Stimulated activated CD4-positive, alpha-beta T cell treated with anti-CD3 and anti-CD28 coated beads, Interleukin-12 subunit alpha, Interleukin-12 subunit beta, amount 100 ng/mL, for 4 hours (primary cell): ENCODE measurements at places on chromosomes 7 and 10.

DNA sequence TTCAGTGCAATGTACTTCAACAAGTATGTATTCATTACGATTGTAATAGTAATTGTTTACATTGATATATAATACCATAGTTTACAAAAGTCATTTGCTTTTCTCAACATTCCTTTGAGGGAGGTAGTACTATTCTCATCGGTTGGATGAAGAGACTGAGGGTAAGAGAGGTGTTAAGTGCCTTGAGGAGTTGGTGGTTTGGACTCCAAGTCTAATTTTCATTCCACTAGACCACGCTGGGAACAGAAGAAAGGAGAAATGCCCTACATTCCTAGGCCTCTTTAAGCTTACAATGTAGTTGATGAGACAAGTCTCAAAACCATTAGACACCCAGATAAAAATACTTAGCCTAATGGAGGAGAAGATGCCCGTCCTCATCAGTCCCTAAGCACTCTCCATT, 28.6 kb downstream of the CDK1 start:
- DNase-seq: no peak

DNA sequence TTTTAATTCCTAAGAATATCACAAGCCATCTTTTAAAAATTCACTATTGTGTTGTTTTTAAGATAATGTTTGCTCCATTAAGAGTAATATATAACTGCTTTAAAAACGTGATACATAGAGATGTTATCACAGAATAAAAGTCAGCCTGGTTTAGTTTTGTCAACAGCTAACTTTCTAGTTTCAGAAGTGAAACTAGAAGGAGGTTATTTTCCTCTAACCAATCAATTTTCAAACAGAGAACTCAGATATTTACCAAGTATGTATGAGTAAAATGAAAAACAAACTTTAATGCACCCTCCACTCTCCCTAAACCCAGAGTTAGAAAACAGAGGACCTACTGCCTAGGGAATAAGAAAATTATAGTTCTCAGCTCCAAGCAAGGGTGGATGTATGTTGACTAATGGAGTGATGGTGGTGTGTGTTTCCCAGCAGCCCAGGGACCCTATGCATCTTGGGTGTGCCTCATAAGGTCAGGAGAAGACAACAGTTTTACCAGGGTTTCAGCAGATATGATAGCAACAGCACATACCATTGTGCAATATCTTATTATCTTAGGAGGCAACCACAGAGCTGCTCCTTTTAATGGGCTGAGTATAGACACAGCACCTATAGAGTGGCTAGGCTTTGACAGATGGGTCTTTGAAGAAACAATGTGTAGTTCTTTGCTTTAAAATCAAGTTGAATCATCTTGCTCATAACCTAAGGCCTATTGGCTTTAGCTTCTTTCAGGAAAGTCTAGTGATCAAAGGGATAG, 58.4 kb downstream of the PTPRZ1 start:
- DNase-seq: no peak

DNA sequence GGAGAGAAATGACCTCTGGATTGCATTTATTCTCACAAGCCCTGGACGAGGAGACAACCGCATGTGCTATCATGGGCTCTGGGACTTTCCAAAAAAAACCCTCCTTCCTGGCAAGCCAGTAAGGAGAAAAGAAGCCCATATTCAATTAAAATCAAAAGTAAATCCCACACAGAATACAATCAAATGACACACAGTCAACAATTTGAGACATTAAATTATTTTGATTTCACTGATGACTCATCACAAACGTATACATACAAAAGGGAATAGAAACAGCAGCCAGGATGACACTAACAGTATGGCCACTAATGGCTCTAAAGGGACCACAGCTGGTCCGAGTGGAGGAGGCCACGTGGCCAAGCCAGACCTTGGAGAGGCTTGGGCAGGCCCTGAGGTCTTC, 24.9 kb downstream of the LRRC20 start:
- DNase-seq: no peak

DNA sequence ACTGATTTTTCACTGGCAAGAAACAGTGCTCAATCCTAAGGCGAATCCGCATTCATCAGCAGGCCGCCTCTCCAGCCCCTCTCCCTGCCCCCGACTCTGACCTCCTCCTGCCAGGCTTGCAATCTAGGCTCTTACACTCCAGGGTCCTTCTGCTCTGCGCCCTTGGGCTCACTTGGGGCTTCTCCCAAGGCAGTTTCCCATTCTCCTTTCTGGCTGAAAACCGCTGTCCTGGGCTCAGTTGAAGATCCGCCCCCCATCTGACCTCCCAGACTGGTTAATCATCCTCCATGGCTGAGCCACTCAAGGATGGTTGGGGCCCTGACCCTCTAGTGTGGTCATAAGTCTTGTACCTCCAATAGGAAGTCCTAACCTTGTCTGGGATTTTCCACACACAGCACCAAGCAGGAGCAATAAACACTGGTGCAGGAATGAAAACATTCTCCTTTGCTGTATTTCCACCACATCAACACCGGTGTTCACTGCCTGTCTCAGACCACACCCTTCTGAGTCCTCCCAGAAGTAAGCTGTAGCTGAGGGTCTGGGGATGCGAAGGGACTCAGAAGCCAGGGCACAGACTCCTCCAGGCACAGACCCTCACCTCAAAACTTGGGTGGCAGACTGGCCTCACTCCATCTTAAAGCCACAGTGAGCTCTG, 42.4 kb downstream of the TNS3 start:
- no peak for DNase-seq

DNA sequence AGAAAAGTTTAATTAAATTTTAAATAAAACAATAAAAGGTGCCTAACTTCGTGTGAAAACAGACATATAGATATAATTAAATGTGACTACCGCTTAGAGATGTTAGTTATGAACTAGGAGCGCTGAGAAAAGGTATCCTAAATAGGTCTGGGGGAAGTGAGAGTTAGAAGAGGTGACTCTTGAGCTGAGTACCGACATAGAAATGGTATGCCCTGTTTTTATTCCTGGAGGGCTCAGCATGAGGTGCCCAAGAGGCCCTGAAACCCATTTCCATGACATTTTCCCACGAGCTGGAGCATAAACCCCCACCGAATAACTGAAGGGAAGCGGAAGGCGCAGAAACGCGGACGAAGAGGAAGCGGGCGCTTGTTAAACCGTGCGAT, 433 bp upstream of the STARD3NL start:
- DNase-seq: no peak

GRCh38 chr7:131929632-131930031, 373.2 kb upstream of the PODXL start:
- no peak for DNase-seq

- no peak for DNase-seq
These were observed 41.0 kb downstream of the OR13A1 start for GRCh38 chr10:45274364-45274763.

DNA sequence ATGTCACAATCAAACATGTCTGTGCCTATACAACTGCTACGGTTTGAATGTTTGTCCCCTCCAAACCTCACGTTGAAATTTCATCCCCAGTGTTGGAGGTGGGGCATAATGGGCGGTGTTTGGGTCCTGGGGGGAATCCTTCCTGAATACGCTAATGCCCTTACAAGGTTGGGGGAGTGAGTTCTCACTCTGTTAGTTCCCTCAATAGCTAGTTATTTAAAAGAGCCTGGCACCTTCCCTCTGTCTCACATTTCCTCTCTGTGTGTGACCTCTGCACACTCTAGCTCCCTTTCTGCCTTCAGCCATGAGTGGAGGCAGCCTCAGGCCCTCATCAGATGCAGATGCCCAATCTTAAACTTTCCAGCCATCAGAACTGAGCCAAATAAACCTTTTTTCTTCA, 129.5 kb downstream of the GRM8 start:
- DNase-seq: no peak
